Activated CD8-positive, alpha-beta memory T cell treated with anti-CD3 and anti-CD28 coated beads, Interleukin-2, amount 50 U/mL, for 4 hours (primary cell): ENCODE measurements at places on chromosomes 12 and 14.
A peak's percentile ranks its signal among the peaks of the same experiment; 100 is the strongest.

- DNase-seq: no peak
Measured at GRCh38 chr12:4820971-4821370, 88.7 kb upstream of the KCNA1 start.

DNA sequence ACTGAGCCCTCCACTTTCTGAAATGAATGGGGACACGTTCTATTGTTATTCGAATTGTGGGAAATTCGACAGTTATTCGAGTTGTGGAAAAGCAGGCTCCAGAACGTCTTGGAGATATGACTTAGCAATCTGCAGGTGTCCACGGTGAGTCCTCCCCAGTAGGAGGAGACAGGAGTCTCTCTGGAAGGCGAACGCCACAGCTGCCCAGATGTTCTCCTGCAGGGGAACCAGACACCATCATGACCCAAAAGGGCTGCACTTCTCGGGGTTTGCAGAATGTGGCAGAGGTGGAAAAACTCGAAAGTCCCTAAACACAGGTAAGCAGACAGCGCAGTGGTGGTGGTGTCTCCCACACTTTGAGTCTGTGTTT is 363.6 kb upstream of the SFSWAP start:
- no peak for DNase-seq

GRCh38 chr12:95997276-95997675 is 1.1 kb upstream of the HAL start:
- DNase-seq: no peak

DNA sequence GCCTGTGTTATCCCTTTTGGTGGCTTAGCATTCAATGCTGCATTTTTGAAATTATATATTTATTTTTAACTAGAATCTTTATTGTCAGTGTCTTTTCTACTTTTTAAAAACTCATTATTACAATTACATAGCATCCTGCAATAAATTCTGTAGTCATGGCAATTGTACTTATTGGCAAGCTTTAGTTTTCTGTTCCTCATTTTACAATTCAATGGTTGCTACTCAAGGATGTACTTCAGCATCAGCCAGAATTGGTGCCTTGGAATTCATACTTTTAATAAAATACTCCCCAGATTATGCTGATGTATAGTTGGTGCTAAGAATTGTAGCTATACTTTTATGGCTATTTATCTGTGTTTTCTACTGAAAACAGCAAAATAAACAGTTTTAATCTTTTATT is 1756.8 kb upstream of the SEL1L start:
- no peak for DNase-seq

DNA sequence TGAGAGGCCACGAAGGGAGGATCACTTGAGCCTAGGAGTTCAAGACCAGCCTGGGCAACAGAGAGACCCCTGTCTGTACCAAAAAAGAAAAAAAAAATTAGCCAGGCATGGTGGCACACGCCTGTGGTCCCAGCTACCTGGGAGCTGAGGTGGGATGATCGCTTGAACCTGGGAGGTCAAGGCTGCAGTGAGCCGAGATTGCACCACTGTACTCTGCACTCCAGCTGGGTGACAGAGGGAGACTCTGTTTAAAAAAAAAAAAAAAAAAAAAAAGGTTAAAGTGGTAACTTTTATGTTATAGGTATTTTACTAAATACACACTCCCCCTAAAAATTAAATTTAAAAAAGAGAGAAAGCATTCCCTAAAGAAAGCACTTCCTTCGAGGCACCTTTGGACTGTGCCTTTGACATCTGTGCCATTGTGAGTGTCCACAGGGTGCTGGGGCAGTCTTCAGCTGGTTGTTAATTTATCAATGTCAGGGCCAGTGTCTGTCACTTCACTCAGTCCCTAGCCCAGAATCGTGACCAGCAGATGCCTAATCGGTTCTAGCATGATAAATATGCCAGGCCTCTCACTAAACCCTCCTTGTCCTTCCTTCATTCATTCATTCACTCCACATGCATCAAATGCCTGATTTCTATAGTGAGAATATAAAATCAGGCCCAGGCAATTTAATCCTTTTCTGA is 63.1 kb downstream of the B4GALNT3 start:
- no peak for DNase-seq

DNA sequence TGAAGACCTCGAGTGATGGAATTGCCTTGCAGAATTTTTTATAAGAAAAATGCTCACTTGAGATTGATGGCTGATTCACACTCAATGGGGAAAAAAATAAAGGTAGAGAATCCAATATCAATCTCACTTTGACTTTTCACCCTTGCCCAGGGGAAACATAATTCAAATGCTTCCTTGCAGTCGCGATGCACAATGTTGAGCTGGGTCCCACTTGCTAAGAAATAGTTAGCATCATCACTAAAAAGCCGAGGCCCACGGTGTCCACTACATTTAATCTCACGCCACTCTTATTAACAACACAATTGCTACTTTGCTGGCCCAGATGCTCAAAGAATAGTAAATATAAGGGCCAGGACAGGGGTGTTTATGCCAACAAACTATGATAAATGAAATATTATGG is 223.4 kb downstream of the SPTSSA start:
- DNase-seq: no peak

GRCh38 chr14:95297832-95298231 is 21.9 kb downstream of the CLMN start:
- no peak for DNase-seq

GRCh38 chr12:45613855-45614254 is 115.7 kb upstream of the ARID2 start:
- DNase-seq: no peak

DNA sequence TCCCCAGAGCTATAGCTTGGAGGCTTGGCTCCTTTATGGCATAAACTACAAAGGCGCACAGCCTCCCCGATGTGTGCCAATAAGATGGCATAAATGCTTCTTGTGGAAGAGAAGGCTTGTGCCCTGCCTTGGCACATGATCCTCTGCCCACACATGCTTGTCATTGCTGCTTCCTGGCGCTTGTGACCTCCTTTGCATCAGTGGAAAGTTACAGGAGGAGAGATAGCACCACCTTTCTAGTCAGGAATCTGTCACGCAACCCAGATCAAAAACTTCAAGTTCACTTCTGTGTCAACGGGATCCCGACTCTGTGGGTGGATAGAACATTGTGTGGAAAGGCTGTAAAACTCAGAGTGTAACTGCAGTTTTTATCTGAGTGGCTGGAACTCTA is 183.8 kb upstream of the HIF1A start:
- DNase-seq: peak; percentile 60

GRCh38 chr12:5051334-5051733 is 7.7 kb downstream of the KCNA5 start:
- no peak for DNase-seq

DNA sequence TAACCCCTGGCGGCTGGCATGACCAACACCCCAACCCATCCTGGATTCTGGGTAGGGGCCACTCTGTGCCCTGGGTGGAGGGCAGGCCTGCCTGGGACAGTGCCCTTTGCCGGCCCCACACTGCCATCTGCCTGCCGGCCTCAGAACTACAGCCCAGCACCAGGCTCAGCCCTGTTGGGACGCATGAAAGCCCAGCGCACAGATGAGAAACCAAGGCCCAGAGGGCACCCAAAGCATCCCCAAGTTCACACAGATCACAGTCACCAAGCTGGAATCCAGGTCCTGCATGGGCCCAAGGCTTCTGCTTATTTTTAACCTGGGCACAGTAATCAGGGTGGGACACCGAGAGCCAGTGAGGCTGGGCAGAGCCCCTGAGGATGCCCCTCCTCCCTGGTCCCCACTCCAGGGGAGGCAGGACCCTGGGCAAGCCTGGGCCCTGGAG is 26.2 kb downstream of the RFLNA start:
- peak; percentile 67 for DNase-seq

DNA sequence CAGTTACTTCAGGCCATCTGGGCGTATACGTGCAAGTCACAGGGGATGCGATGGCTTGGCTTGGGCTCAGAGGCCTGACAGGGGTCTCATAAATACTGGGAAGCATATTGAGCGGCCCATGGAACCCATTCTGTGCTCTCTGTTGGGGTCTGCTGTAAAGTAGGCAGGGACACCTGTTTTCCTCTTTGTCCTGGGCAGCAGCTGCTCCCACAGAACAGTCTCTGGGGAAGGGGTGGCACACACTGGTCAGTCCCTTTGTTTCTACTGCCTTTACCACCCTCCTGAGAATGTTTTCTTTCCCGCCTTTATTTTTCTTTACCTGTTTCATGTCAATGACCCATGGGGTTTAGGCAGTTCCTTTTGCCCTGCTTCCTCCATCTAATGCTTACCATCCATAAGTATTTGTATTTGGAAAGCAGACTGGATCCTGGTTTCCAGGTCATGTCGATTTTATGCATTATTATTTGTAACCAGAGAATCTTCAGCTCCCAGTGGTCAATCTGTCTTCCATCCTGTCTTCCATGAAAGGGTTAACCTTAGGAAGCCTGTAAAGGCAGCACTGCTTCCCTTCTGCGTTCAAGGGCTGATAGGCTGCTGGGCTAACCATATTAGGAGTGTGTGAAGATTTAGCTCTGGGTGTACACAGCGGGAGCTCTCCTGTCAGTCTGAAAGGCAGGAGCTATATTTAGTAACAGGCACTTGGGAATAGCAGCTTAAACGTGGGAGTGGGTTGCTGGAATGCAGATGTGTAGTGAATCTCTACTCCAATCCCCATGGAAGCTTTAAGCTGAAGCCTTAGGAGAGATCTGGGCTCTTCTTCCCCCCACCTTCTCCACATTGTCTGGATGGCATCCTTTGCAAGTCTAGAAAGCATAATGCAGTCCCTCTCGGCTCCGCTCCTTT is 124.0 kb downstream of the DYRK2 start:
- no peak for DNase-seq

- DNase-seq: no peak
Measured at GRCh38 chr12:110345176-110345661, 58.3 kb downstream of the ANAPC7 start.

DNA sequence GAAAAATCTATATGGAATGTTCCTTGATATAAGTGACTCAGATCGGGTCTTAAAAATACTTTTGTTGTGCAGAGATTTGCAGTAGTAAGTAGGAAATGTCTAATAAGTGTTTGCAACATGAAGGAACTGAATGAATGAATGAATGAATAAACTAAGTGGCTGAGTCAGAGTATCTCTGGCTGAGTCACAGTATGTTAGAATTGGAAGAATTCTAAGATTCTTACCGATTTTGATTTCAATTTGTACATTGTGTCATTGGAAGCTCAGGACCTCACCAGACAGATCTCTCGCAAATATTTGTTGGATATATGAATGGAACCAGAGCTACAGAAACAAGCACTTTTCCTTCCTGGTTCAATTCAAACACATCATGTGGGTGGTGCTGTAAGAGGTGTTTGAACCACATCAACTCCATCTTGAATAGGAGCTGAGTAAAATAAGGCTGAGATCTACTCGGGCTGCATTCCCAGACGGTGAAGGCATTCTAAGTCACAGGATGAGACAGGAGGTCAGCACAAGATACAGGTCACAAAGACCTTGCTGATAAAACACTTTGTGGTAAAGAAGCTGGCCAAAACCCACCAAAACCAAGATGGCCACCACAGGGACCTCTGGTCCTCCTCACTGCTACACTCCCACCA is 123.9 kb upstream of the FOXN3 start:
- no peak for DNase-seq

DNA sequence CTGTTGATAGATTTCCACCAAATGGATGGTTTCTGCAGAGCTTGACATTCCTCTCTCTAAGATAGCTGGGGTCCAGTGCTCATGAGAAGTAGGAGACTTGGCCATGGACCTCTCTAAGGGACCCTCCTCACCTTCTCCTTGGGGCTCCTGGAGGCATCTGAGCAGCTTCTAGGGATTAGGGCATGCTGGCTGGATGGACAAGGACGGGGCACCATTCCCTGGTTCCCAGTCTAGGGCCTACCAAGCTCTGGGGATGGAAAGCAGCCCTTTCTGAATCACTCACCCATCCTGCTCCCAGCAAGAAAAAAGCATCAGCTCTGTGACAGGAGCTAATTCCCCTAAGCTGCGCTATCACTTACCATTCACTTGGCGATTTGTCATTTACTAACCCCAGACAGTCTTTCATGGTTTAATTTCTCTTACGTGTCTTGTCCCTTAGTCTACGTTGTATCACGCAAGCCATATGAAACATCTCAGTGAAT is 39.5 kb downstream of the VWF start:
- DNase-seq: no peak

- DNase-seq: peak; percentile 71
Measured at GRCh38 chr14:104094709-104095425, 9.4 kb downstream of the ASPG start.

- DNase-seq: no peak
Measured at GRCh38 chr12:57575771-57576612, 15.0 kb upstream of the PIP4K2C start.

- no peak for DNase-seq
Measured at GRCh38 chr12:64054079-64054520, 168.0 kb downstream of the KICS2 start.

DNA sequence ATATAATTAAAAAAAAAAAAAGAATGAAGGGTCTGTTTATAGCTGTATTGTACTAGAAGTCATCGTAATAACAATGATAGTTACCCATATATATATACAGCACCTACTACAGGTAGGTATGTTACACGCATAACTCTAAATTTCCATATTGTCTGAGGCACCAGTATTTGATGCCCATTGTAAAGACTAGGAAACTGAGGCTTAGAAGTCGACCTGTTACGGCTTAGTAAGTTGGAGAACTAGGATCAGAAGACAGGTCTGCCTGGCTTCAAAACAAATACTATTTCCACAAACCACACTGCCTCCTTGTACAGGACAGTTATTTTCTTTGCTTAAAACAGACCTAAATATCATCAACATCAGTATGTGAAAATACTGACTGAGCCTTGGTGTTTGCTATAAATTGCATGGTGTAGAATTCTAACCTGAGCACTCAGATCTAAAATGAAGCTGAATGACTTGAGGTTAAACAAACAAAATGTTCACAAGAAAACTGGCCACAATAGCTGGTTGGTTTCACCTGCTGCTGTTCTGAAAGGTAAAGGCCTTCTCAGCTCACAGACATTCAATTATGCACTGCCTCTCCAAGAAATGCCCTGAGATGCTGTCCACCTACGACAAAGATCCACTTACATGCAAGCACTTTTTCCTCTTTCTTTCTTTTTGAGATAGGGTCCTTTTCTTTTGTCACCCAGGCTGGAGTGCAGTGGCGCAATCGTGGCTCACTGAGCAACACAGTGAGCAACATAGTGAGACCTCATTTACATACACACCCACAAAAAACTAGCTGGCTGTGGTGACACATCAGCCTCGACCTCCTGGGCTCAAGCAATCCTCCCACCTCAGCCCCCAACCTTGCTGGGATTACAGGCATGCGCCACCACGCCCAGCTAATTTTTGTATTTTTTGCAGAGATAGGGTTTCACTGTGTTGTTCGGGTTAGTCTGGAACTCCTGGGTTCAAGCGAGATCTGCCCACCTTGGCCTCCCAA is 35.7 kb downstream of the SSH1 start:
- DNase-seq: no peak

GRCh38 chr14:66009089-66009488 is 477.1 kb upstream of the CCDC196 start:
- no peak for DNase-seq
